ENCODE measurements at places on chromosomes 2 and 18.

- no peak for DNase-seq
These were observed 49.2 kb downstream of the PIKFYVE start for GRCh38 chr2:208315081-208315788.

GRCh38 chr2:64838817-64839216 lies 150.4 kb upstream of the SLC1A4 start:
- no peak for DNase-seq

DNA sequence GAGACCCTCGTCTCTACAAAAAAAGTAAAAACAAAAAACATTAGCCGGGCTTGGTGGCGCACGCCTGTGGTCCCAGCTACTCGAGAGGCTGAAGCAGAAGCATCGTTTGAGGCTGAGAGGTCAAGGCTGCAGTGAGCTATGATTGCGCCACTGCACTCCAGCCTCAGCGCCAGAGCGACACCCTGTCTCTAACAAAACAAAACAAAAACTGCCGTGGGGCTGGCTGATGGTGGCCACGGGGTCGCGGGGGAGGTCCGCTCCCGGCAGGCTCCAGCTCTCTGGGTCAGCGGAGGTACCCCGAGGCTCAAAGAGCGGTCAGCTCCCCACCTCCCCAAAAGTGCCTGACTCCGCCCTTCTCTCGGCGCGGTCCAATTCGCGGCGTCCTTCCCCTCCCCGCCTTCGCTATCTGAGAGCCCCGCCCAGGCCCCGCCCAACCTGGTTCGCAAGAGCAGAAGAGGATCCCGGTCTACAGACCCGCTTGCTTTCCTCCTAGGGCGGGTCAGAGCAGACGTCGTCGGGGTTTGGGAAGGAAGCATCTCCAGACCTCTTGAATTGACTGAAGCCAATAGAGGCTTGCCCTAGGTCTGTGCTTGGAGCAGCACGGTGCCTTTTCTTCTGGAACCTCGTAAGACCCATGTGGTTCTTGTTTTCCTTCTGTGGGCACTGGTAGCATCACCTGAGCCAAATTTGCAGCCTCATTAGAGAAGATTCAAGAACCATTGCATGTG lies 7.8 kb downstream of the RAX start:
- DNase-seq: no peak

DNA sequence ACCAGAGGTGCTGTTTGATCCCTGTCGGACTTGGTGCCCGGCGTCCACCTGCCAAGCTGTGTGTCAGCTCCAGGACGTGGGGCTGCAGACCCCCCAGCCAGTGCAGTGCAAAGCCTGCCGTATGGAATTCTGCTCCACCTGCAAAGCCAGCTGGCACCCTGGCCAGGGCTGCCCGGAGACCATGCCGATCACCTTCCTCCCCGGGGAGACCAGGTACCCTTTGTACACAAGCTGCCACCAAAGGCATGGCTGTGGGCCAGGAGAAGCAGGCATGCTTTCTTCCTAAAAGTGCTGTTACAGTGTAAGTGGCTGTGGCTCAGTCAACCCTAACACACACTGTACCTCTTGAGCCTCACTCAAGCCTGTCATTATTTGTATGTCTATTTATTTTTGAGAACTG lies 103.3 kb downstream of the RNF144A start:
- DNase-seq: no peak

DNA sequence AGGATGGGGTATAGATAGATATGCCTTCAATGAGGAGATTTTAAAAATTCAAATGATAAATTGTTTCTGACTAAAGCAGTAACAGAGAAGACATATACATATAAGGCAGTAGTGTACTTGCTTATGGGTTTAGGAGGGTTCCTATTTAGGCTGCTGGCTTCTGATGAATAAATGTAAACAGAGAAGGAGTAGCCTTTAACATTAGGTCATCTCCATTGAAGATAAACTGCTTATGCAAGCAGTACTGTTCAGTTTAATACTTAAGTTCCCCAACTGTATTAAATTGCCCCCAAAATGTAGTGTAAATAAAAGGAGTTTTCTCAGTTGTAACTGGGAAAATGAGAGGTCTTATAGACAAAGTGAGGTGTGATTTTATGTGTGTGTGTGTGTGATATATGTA lies 217.7 kb upstream of the TMEFF2 start:
- DNase-seq: no peak

DNA sequence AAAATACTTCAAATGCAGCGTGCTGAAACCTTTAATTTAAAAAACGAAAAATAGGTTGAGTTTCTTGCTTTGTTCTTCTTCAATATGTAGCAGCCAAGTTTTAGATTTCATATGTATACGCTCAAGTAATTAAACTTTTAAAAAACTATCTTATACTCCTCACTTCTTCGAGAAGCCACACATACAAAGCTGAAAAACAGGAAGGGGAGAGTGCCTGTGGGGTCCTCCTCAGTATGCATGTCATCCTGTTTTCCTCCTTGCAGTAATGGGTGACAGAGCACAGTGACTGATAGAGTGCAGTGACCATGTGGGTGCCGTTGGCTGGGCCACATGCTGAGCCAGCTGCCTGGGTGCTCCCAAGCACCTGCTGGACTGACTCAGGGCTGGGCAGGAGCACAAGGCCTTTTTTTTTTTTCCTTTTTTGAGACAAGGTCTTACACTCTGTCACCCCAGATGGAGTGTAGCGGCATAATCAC lies 33.3 kb downstream of the UXS1 start:
- no peak for DNase-seq

DNA sequence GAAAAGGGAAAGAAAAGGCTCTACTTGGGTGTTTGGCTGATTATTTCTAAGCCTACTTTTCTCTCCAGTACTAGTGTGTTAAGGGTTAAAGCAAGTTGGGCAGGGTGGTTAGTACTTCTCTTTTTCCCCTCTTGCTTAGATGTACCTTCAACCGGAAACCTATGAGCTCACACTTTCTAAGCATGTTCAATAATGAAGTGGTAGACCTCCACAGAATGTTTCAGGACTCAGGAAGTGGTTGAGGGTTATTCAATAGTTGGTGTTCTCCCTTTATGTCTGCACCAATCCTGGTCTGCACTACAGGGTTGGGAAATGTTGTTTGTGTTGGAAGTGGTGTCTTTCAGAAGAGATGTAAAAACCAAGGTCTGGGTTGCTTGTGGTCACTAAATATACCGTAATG lies 137.1 kb downstream of the ZEB2 start:
- no peak for DNase-seq

- no peak for DNase-seq
These were observed 99.4 kb downstream of the SLC39A10 start for GRCh38 chr2:195756218-195756942.

- no peak for DNase-seq
These were observed 258.3 kb downstream of the PRKCE start for GRCh38 chr2:45909677-45910191.

- no peak for DNase-seq
These were observed 341.4 kb downstream of the TNS1 start for GRCh38 chr2:217661378-217661777.

DNA sequence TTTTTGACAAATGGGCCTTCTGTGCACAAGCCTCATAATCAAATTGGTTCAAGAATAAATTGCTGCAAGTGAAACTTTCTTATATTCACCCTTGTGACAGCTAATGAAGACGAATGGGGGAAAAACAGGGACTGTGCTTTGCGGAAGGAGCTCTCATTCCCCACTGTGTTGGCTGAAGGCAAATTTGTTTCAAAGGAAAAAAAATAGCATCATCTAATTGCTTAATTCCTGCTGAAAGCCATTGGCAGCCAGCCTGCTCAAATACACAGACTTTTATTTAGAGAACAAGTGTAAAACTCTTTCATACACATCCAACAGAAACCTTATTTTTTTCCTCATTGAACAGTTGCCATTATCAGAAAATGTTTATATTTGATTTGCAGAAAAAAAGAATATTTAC lies 172.3 kb downstream of the ARL6IP6 start:
- DNase-seq: no peak

GRCh38 chr2:33107690-33108482 lies 161.1 kb downstream of the LTBP1 start:
- DNase-seq: no peak

DNA sequence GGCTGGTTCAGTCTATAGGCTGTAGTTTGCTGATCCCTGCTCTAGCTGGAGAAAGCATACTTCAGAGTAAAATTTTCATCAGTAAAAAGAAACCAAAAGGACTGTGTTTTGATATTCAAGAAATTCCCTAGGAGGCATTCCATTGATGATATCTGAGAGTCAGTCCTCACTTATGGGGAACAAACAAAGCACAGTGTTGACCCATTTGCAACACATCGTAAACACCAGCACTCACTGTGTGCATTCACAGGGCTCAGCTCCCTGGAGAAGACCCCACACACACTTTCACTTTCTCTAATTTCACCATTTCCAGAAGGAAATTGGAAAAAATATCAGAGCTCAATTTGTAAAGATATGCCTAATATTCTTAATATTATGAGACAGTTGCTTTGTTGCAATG lies 147.1 kb downstream of the PIEZO2 start:
- no peak for DNase-seq
